CD4-positive, alpha-beta T cell treated with Interleukin-15 for 4 hours (primary cell): ENCODE measurements at places on chromosomes 1 and 21.

DNA sequence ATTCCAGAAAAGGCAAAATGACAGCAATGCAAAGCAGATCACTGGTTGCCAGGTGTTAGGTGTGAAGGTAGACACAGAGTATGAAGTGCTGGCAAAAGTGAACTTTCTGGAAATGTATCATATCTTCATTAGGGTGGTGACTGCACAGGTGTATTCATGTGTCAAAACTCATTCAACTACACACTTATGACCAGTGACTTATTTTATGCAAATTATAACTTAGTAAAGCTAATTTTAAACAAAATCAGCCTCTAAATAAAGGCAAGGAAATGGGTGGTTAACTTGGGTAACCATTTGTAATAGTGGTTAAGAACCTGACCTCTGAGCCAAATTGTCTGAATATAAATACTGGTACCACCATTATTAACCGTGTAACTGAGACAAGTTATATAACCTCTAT, 7.4 kb downstream of the COP1 start:
- no peak for DNase-seq

DNA sequence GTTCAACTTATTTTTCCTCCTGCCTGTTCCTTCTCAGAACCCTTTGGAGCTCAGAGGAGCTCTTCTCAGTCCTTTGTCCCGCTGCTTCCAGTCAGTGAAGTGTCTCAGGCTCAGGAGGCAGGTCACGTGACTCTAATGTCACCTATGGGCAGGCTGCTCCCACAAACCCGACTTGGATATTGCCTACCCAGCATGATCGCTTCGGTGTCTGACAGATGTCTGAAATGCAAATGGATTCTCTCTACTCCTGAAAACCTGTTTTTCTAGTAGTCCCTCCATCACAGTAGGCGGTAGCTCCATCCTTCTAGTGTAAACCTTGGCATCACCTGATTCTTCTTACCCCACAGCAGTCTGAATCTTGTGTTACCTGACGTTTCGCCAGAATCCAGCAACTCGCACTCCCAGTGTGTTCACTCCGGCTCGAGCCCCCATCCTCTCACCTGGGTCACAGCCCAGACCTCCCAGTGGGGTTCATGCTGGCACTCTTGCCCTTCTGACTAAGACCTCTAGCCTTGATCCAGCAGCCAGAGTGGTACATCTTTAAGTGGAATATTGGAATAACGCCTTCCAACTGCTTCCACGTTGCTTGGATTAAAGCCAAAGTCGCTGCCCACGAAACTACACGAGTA, 5.4 kb downstream of the PADI6 start:
- no peak for DNase-seq

GRCh38 chr1:45244660-45245059, 38.3 kb upstream of the ZSWIM5 start:
- DNase-seq: no peak

GRCh38 chr1:52593495-52593894, 8.7 kb upstream of the GPX7 start:
- no peak for DNase-seq

- DNase-seq: no peak
Measured at GRCh38 chr1:42837709-42838108, 8.7 kb upstream of the ZNF691 start.

DNA sequence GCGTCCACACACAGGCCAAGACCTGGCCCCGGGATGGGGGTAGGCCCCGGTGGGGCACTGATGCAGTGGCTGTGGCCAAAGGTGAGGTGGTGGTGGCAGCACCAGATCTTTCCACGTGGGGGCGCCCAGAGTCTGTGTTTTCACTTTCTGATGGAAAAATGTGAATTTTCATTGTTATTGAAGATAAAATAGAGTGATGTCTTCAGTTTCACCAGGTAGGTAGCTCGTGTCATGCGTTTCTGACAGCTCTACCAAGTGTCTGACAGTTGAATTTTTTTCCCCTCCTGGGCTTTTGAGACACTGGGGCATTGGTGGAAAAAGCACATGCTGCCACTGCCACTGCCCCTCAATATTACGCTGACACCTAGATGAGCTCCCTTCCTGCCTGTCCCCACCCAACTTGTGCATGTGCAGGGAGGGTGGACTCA, 40.0 kb upstream of the MAGOH start:
- DNase-seq: peak; percentile 68
